ENCODE measurements at places on chromosomes 7 and 10.

DNA sequence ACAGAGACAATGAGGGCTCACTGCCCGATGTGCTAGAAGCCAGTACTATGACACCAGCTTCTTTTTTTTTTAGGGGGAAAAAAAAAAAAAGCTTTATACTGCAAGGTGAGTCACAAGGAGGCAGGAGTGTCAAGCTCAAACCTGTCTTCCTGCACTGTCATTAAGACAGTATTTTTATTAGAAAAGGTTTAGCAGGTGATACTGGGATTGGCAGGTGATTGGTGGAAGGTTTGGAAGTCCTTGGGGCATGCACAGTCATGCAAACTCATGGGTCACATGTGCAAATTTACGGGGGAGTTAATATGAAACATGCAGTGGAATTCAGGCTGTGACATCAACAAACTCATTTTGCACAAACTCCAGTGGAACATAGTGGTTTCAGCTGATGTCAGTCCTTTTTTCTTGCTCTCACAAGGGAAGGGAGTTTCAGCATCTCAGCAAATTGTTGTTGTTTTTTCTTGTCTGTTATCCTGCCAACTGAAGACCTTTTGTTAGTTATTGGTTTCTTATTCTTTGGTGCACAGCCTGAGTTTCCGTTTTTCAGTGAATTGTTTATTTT lies 530.6 kb downstream of the ANKRD7 start:
- no peak for DNase-seq

DNA sequence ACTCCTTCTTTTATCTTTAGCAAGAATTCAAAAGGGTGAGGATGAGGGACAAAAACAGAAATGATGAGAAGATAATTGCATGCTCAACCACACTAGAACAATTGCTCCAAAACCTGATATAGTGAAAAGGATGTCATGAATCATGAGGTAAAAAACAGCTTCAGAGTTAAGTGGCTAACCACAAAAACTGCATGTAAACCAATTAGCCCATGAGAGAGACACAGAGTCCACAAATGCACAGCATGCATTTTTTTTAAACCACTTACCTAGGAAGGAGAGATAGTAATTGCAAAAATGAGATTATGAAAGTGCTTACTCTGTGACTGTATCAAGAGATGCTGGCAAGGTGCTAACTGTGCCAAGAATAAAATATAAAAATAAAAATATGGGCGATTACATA lies 132.9 kb downstream of the MBL2 start:
- DNase-seq = no peak

DNA sequence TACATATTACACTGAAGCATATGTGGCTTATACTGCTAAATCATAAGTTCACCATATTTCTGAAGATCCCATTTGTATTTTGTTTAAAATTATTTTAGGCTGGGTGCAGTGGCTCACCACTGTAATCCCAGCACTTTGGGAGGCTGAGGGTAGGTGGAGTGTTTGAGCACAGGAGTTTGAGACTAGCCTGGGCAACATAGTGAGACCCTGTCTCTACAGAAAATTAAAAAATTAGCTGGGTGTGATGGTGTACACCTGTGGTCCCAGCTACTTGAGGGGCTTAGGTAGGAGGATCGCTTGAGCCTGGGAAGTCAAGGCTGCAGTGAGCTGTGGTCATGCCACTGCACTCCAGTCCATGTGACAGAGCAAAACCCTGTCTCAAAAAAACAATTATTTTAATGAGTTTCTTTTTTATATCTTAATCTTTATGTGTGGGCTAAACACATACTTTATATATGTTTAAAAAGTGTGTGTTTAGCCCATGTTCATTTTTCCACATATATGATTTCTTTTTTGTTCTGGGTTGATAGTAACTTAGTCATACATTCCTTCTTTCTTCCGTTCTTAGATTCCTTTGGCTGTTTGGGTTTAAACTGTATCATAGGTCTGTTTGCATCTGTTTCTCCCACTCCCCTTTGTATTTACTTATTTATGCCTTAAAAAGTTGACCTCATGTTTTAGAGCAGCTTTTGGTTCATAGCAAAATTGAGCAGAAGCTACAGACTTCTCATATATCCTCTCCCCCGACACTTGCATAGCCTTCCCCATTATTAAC lies 33.5 kb downstream of the RSBN1L start:
- DNase-seq = no peak

GRCh38 chr7:74061840-74062539 lies 21.6 kb upstream of the LIMK1 start:
- peak; percentile 32 for DNase-seq
